Karpas-422 (cell line): ENCODE measurements at places on chromosomes 7 and 10.

DNA sequence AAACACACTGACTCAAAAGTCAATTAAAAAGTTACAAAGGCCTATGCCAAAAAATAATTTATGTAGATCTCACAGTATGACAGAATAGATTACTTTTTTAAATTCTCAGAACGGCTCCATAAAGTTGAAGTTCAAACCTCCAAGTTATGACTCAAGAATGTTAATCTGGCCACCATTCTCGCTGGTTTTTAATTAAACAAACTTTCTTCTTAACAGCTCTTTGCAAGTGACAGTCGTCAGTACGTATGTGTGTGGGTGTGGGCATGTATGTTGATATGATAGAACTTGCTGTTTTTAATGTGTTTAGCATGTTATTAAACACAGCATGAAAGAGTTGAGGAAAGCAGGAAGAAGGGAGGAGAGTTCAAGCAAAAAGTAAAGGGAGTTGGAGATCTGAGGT is 18.5 kb downstream of the PRKCQ start:
- H3K27ac ChIP-seq: no peak overlapping the region
- no peaks in the 10 kb centered on the region for H3K36me3 ChIP-seq
- no peak for DNase-seq
- no peaks in the 10 kb centered on the region for H3K27me3 ChIP-seq
- H3K4me3 ChIP-seq: no peak overlapping the region
- H3K4me1 ChIP-seq: no peaks in the 10 kb centered on the region

DNA sequence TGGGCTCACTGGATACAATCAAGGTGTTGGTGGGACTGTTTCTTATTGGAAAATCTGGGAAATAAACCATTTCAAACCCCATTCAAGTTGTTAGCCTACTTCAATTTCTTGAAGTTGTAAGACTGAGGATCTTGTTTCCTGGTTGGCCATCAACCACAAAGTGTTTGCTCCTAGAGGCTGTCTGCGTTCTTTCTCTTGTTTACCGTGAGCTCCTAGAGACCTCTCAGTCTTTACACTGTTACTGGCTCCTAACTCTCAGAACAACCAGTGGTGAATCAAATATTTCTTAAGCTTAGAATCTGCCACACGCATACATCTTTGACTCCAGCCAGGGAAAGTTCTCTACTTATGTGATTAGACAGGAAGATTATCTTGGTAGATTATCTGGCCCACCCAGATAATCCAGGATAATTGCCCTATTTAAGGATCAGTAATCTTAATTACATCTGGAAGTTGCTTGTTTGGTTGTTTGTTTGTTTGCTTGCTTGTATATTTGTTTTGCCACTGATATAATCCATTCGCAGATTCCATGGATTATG is 798.7 kb downstream of the IPMK start:
- no peak overlapping the region for H3K4me3 ChIP-seq
- no peak overlapping the region for H3K27ac ChIP-seq
- no peaks in the 10 kb centered on the region for H3K36me3 ChIP-seq
- no peaks in the 10 kb centered on the region for H3K27me3 ChIP-seq
- no peak for DNase-seq

GRCh38 chr7:30764030-30764975 is 6.9 kb upstream of the MINDY4 start:
- no peaks in the 10 kb centered on the region for H3K4me1 ChIP-seq
- DNase-seq: no peak
- no peak overlapping the region for H3K27ac ChIP-seq
- no peaks in the 10 kb centered on the region for H3K27me3 ChIP-seq
- H3K4me3 ChIP-seq: no peak overlapping the region

DNA sequence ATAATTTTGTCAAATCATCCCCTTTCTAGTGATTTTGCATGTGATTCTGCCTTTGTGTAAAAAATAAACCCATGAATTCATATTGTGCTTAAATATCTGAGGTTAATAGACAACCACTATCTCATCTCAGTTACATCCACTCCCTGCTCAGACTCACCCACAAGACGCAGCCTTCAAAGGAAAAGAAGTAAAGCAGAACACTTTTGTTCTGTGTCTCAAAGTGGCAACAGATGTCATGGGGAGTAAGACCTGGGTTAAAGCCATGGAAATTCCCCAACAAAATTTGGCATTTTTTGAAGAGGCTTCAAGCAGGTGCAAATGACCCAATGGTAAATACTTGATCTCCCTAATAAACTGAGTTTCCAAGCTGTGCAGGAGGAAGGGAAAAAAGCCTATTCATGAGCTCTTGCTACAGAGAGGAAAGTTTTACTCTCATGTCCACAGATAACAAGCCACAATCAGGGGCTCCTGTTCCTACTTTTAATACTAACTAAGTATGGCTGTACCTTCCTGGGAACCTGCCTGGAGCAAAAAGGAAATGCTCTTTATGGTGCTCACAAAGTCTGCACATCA is 4.7 kb downstream of the CYP3A7 start:
- H3K27me3 ChIP-seq: no peaks in the 10 kb centered on the region
- H3K36me3 ChIP-seq: no peaks in the 10 kb centered on the region
- H3K27ac ChIP-seq: no peak overlapping the region
- DNase-seq: no peak
- H3K4me3 ChIP-seq: no peak overlapping the region
- no peaks in the 10 kb centered on the region for H3K4me1 ChIP-seq

DNA sequence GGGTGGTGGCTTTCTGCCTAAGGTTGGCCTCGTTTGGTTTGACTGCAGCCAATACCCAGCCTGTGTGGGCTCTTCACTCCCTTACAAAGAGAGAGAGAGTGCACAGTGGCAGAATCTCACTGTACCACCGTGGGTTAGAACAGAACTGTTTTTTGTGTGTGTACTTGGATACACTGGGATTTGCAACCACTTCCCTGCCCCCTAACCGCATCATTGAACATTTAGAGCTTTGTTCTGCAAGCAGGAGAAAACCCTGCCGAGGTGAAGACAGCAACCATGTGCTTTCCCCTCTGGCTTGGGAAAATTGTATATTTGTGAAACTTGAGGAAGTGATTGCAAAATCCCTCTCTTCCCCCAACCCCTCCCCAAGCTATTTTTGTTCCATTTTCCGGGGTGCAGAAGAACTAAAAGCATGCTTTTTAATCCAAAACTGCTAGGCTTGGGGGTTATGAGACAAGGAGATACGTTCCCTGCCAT is 201.2 kb downstream of the TCF7L2 start:
- H3K4me1 ChIP-seq: no peaks in the 10 kb centered on the region
- no peak overlapping the region for H3K4me3 ChIP-seq
- no peaks in the 10 kb centered on the region for H3K36me3 ChIP-seq
- DNase-seq: no peak

GRCh38 chr10:19730167-19730906 is 85.9 kb upstream of the PLXDC2 start:
- no peaks in the 10 kb centered on the region for H3K4me1 ChIP-seq
- no peak overlapping the region for H3K4me3 ChIP-seq
- no peaks in the 10 kb centered on the region for H3K27me3 ChIP-seq
- no peaks in the 10 kb centered on the region for H3K36me3 ChIP-seq
- DNase-seq: no peak

GRCh38 chr7:116030651-116031276 is at the start of gene TFEC:
Gene TFEC, minus strand, starts transcription at chr7:116030763. Its CDS starts 46,322 bp downstream, at chr7:115984441.
- H3K4me1 ChIP-seq: no peaks in the 10 kb centered on the region
- H3K36me3 ChIP-seq: no peaks in the 10 kb centered on the region
- H3K27me3 ChIP-seq: no peaks in the 10 kb centered on the region
- no peak within 1 kb of the TSS for H3K27ac ChIP-seq
- H3K4me3 ChIP-seq: no peak within 1 kb of the TSS

DNA sequence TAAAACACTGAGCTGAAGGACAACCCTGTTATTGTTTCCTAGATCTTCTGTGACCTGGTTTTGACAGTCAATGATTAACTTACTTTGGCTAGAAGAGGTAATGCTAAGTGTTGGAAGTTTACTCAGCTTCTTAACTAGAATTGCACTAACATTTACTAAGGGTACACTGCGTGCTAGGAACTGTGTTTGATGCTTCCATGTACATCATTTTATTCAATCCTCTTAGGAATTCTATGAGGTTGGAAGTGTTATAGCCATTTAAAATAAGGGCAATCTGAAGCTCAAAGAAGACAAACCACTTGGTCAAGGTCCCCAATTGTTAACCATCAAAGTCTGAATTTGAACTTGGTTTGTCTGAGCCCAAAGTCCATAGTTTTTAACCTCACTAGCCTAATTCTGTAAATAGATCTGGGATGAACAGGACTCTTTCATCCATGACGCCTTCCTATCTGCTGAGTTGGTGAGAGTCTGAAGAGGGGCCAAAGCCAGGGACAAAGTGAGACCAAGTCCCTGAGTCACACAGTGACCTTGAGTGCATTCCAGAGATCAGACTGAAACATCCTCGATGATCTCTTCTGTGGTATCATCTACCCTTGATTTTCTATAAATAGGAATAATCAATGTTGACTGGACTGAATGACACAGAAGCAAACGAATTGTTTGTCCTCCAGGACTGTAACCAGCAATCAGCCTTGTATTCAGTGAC is 29.2 kb upstream of the ZNRF2 start:
- no peak for DNase-seq
- H3K27me3 ChIP-seq: no peaks in the 10 kb centered on the region
- no peak overlapping the region for H3K27ac ChIP-seq
- no peaks in the 10 kb centered on the region for H3K36me3 ChIP-seq

GRCh38 chr10:106384496-106384895 is 780.0 kb downstream of the SORCS1 start:
- no peaks in the 10 kb centered on the region for H3K27me3 ChIP-seq
- no peak for DNase-seq
- no peaks in the 10 kb centered on the region for H3K4me1 ChIP-seq
- H3K36me3 ChIP-seq: no peaks in the 10 kb centered on the region
- no peak overlapping the region for H3K27ac ChIP-seq

- no peaks in the 10 kb centered on the region for H3K36me3 ChIP-seq
- DNase-seq: no peak
These were observed 4.3 kb downstream of the RAMP3 start for GRCh38 chr7:45161842-45162241.

GRCh38 chr7:14598978-14599377 is 303.6 kb downstream of the DGKB start:
- no peak overlapping the region for H3K27ac ChIP-seq
- no peaks in the 10 kb centered on the region for H3K4me1 ChIP-seq
- H3K36me3 ChIP-seq: no peaks in the 10 kb centered on the region
- no peak overlapping the region for H3K4me3 ChIP-seq
- H3K27me3 ChIP-seq: no peaks in the 10 kb centered on the region; the same call in 1 of the 2 replicates

GRCh38 chr10:112507046-112507445 is 60.0 kb downstream of the VTI1A start:
- no peak overlapping the region for H3K27ac ChIP-seq
- H3K4me3 ChIP-seq: no peak overlapping the region

DNA sequence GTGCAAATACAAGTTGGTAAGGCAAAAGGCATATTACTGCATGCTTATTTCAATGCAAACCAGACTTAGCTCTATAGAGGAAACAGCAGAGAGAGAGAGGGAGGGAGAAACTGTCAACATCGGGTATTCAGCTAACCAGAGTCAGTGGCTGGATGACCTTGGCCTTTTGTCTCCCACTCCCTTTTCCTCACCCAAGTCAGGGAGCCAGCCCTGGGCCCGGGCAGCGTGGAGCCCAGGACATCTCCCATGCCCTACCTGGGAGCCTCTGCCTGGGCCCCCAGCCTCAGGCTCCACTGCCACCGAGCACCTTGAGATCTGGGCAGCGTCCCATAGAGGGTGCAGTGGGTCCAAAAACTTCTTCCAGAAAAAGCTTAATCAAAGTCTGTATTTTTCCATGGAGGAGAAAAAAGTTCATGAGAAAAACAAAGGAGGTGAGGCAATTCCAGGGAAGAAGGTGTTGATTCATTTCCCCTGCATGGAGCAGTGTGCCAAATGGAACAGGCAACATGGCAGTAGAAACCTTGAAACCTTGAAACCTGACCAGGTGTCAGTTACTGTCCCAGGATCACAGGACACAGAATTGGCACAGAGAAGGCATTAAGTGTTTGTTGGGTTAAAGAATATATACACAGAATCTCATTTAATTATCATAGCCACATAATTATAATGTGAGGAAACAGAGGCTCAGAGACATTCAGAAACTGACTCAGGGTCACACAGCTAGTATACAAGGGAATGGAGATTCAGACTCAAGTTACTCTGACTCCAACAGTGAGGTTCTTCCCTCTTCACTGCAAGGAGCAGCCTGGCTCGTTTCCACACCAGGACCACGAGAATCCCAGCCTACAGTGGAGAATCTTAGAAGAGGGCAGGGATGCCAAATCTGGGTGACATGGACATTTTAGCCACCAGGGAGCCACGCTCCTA is 5.8 kb upstream of the NCOA4 start:
- H3K4me1 ChIP-seq: peaks cover 8% of the 10 kb centered on the region
- no peak overlapping the region for H3K27ac ChIP-seq
- no peaks in the 10 kb centered on the region for H3K36me3 ChIP-seq
- H3K27me3 ChIP-seq: no peaks in the 10 kb centered on the region

DNA sequence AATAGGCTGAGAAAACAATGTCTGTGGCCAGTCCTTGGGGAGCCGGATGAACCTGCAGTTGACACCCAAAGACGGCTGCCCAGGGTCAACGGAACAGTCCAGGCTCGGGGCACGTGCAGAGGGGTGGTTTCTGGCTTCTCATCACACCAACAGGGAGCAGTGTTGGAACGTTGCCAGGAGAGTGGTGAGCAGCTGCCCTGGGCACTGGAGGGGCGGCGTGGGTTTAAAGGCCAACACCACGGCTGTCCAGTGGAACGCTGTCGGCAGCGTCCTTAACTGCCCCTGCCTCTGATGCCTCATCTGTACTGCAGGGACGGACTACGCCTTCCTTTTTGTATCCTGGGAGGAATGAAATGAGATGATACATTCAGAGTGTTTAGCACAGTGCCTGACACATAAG is 19.8 kb downstream of the JCAD start:
- H3K4me1 ChIP-seq: 0 out of 2 replicates have a peak, but pooled peaks cover 2% of the 10 kb centered on the region
- no peak overlapping the region for H3K4me3 ChIP-seq
- no peaks in the 10 kb centered on the region for H3K36me3 ChIP-seq
- no peak for DNase-seq
- no peak overlapping the region for H3K27ac ChIP-seq

GRCh38 chr7:99420213-99420612 is 11.4 kb downstream of the BUD31 start:
- no peak overlapping the region for H3K27ac ChIP-seq
- H3K27me3 ChIP-seq: no peaks in the 10 kb centered on the region
- H3K4me1 ChIP-seq: no peaks in the 10 kb centered on the region

DNA sequence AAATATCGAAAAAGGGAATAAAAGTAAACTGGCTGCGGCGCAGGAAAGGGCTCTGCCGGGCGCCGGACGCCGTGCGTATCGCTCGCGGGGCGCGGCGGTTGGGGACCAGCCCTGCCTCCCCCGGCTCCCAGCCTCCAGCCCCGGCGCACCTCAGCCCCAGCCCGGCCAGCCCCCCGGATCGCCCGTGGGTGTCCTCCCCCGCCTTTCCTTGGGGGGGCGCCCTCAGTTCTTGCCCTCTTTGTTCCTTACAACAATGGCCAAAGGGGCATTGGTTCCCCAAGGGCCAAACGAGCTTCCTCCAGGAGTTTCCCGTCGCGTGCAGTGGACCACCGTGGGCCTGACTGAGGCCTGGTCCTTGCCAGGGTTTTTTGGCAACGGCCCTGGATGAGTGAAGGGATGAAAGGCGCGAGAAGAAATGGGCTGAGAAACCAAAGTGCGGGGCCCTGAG is 1.2 kb downstream of the MACROH2A2 start:
- no peaks in the 10 kb centered on the region for H3K36me3 ChIP-seq
- H3K27me3 ChIP-seq: no peaks in the 10 kb centered on the region
- H3K4me3 ChIP-seq: no peak overlapping the region
- no peaks in the 10 kb centered on the region for H3K4me1 ChIP-seq
- no peak overlapping the region for H3K27ac ChIP-seq
